Naive B cell (primary cell): ENCODE measurements at places on chromosomes 1 and 21. TPM values are rescaled to one million over a fixed set of nuclear protein-coding genes. Genes with fewer than 3 reads are reported as not detected.

HSD11B1 gene
- not detected for polyA plus RNA-seq

CIART gene
- not detected for polyA plus RNA-seq

TTC22 gene
- not detected for polyA plus RNA-seq

APCS gene
- polyA plus RNA-seq: not detected

CFHR1 gene
- not detected for polyA plus RNA-seq

PCBP3 gene
- polyA plus RNA-seq: 0.60 TPM

GRCh38 chr1:244112041-244112440 is 61.0 kb downstream of the ZBTB18 start:
- DNase-seq: no peak
- H3K4me3 ChIP-seq: no peak overlapping the region
- peaks cover 10% of the 10 kb centered on the region for H3K4me1 ChIP-seq
- no peak overlapping the region for H3K27ac ChIP-seq
- H3K36me3 ChIP-seq: no peaks in the 10 kb centered on the region
- H3K27me3 ChIP-seq: peaks cover 9% of the 10 kb centered on the region

GRCh38 chr1:69673321-69673720 is 105.6 kb downstream of the LRRC7 start:
- no peaks in the 10 kb centered on the region for H3K36me3 ChIP-seq
- no peak for DNase-seq
- no peaks in the 10 kb centered on the region for H3K4me1 ChIP-seq
- no peak overlapping the region for H3K4me3 ChIP-seq
- H3K27me3 ChIP-seq: no peaks in the 10 kb centered on the region

DNA sequence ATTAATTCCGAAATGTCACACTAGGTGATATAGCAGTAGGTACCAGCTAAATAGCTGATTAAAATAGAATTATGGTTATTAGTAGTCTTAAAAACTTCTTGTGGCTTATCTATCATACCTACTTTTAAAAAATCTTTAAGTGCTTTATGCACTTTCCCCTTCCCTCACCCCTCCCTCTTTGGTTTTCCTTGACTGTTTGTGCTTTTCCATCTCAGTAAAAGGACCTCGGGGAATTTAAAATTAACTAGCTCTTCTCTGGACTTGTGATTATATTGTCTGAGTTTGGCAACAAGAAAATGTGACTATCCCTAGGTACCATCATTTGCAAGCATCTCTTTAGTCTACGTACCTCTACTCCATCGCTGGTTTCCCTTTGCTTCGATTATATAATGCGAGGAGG is 11.2 kb downstream of the COX20 start:
- H3K4me3 ChIP-seq: no peak overlapping the region
- peaks cover 8% of the 10 kb centered on the region for H3K36me3 ChIP-seq
- no peak for DNase-seq
- H3K27ac ChIP-seq: peak overlapping the region; percentile 53
- H3K27me3 ChIP-seq: no peaks in the 10 kb centered on the region
- peaks cover 7% of the 10 kb centered on the region for H3K4me1 ChIP-seq

GRCh38 chr1:211091867-211092266 is 42.1 kb downstream of the KCNH1 start:
- no peaks in the 10 kb centered on the region for H3K36me3 ChIP-seq
- no peak for DNase-seq
- H3K27ac ChIP-seq: no peak overlapping the region
- H3K27me3 ChIP-seq: peaks cover 20% of the 10 kb centered on the region
- H3K4me3 ChIP-seq: no peak overlapping the region

- no peak for DNase-seq
- no peaks in the 10 kb centered on the region for H3K27me3 ChIP-seq
- peaks cover 10% of the 10 kb centered on the region for H3K4me1 ChIP-seq
- no peak overlapping the region for H3K27ac ChIP-seq
- H3K4me3 ChIP-seq: no peak overlapping the region
These were observed 25.3 kb downstream of the GABPA start for GRCh38 chr21:25760061-25760460.

GRCh38 chr1:184114818-184115398 is 63.4 kb downstream of the TSEN15 start:
- H3K27me3 ChIP-seq: no peaks in the 10 kb centered on the region
- peaks cover 7% of the 10 kb centered on the region for H3K36me3 ChIP-seq
- no peak overlapping the region for H3K27ac ChIP-seq
- no peak overlapping the region for H3K4me3 ChIP-seq

DNA sequence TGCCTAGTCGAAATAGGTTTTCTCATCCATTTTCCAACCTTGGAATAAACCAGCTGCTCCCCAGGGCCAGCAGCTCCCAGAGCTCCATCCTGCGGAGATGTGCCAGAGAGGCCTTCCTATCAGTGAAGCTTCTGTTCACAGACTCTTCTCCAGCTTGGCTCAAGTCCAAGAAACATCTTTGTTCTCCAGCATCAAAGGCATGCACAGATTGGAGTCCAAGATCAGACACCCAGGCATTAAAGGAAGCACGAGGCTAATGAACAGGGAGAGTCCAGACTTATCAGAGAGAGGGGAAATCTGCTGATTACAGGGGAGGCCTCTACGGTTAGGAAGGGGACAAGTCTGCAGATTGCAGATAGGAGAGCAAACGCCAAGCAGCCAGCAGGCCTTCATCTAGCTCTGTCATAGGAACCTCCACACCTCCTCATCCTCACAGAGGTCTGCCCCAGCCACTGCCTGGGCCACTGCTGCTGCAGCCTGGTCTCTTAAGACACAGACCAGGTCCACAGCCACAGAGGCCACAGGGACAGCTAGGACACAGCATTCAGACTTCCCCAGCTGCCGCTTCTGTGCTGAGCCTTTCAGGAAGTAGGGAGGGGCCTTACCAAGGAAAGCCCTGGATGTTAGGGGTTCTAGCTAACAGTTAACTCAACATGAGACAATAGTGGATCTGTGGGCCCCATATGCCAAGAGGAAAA is 3.4 kb downstream of the PRR9 start:
- H3K4me3 ChIP-seq: no peak overlapping the region
- H3K4me1 ChIP-seq: peaks cover 4% of the 10 kb centered on the region
- no peak for DNase-seq
- H3K27ac ChIP-seq: no peak overlapping the region
- H3K27me3 ChIP-seq: peaks cover 36% of the 10 kb centered on the region
- H3K36me3 ChIP-seq: no peaks in the 10 kb centered on the region

- H3K27ac ChIP-seq: no peak overlapping the region
- H3K27me3 ChIP-seq: peaks cover 5% of the 10 kb centered on the region
- no peak for DNase-seq
- no peaks in the 10 kb centered on the region for H3K36me3 ChIP-seq
- H3K4me1 ChIP-seq: no peaks in the 10 kb centered on the region
These were observed 13.7 kb downstream of the PODN start for GRCh38 chr1:53075761-53076163.

DNA sequence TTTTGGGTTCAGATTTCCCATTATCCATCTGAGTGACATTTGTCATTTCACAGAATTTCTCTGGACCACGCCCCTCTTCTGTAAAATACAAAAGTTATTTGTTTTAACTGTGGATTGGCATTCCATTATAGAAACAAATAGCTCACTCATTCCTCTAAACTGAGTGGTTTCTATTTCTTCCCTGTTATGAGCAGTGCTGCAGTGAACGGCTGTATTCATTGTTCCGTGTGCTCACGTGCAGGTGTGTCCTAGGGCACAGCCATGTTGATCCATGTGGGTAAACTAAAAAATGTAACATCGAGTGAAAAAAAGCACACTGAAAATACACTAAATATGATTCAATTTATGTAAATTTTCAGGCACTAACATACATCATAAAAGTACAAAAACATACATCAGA is 27.0 kb upstream of the IL12RB2 start:
- H3K27ac ChIP-seq: no peak overlapping the region
- no peak overlapping the region for H3K4me3 ChIP-seq
- H3K4me1 ChIP-seq: no peaks in the 10 kb centered on the region
- DNase-seq: no peak
- no peaks in the 10 kb centered on the region for H3K36me3 ChIP-seq
- no peaks in the 10 kb centered on the region for H3K27me3 ChIP-seq

GRCh38 chr1:153358691-153358975 is 979 bp downstream of the S100A9 start:
- peaks cover 21% of the 10 kb centered on the region for H3K4me1 ChIP-seq
- H3K36me3 ChIP-seq: no peaks in the 10 kb centered on the region

DNA sequence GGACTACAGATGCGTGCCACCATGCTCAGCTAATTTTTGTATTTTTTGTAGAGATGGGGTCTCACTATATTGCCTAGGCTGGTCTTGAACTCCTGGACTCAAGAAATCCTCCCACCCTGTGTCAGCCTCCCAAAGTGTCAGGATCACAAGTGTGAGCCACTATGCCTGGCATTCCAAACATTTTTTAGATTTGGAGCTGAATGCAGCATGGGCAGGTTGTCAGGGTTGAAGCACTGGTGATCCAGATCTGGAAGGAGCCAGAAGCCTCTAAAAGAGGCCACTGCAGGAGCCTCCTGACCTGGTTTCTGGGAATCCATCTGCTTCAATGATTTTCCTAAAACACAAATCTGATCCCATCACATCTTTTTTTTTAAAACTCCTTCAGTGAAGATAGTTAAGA is 1.8 kb upstream of the CTPS1 start:
- DNase-seq: no peak
- peaks cover 24% of the 10 kb centered on the region for H3K4me1 ChIP-seq
- no peak overlapping the region for H3K27ac ChIP-seq
- no peaks in the 10 kb centered on the region for H3K27me3 ChIP-seq

- no peaks in the 10 kb centered on the region for H3K4me1 ChIP-seq
- no peaks in the 10 kb centered on the region for H3K36me3 ChIP-seq
- DNase-seq: no peak
- no peaks in the 10 kb centered on the region for H3K27me3 ChIP-seq
- H3K27ac ChIP-seq: no peak overlapping the region
- H3K4me3 ChIP-seq: no peak overlapping the region
These were observed 17.6 kb downstream of the MTFR1L start for GRCh38 chr1:25837262-25837875.

DNA sequence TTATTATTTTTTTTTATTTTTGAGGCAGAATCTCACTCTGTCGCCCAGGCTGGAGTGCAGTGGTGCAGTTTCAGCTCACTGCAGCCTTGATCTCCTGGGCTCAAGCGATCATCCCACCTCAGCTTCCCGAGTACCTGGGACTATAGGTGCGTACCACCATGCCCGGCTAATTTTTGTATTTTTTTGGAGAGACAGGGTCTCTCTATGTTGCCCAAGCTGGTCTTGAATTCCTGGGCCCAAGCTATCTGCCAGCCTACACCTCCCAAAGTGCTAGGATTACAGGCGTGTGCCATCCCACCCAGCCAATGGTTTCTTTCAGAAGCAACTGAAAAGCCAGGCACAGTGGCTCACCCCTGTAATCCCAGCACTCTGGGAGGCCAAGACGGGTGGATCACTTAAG is 2.3 kb downstream of the KRTCAP2 start:
- H3K36me3 ChIP-seq: peaks cover 9% of the 10 kb centered on the region
- no peak overlapping the region for H3K27ac ChIP-seq
- no peaks in the 10 kb centered on the region for H3K27me3 ChIP-seq
- peaks cover 53% of the 10 kb centered on the region for H3K4me1 ChIP-seq
- H3K4me3 ChIP-seq: no peak overlapping the region
- no peak for DNase-seq

GRCh38 chr1:25621876-25622275 is 5.3 kb downstream of the MAN1C1 start:
- peaks cover 54% of the 10 kb centered on the region for H3K27me3 ChIP-seq
- H3K4me3 ChIP-seq: no peak overlapping the region

GRCh38 chr1:26743426-26744059 is 44.2 kb upstream of the PIGV start:
- no peaks in the 10 kb centered on the region for H3K27me3 ChIP-seq
- H3K4me3 ChIP-seq: peak overlapping the region; percentile 89
- DNase-seq: no peak
- H3K27ac ChIP-seq: peak overlapping the region; percentile 97
- peaks cover 99% of the 10 kb centered on the region for H3K4me1 ChIP-seq
- peaks cover 22% of the 10 kb centered on the region for H3K36me3 ChIP-seq

DNA sequence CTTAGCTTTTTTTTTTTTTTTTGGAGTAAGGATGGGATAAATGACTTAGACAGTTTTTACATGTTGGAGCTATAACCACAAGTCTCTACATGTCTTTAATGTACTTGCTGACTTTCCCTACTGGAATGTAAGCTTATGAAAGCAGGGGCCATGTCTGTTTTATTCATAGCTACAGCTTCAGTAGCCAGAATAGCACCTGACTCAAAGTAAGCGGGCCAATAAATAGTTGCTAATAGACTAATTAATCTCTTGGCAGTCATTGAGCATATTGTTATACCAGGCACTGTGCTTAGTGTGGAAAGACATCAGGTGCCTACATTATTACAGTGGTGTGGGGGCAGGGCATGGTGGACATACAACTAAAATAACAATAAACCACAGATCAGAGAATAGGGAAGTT is 84.4 kb upstream of the HOOK1 start:
- no peak overlapping the region for H3K4me3 ChIP-seq
- DNase-seq: no peak
- no peaks in the 10 kb centered on the region for H3K27me3 ChIP-seq
- peaks cover 7% of the 10 kb centered on the region for H3K36me3 ChIP-seq
- H3K27ac ChIP-seq: no peak overlapping the region
- H3K4me1 ChIP-seq: no peaks in the 10 kb centered on the region

DNA sequence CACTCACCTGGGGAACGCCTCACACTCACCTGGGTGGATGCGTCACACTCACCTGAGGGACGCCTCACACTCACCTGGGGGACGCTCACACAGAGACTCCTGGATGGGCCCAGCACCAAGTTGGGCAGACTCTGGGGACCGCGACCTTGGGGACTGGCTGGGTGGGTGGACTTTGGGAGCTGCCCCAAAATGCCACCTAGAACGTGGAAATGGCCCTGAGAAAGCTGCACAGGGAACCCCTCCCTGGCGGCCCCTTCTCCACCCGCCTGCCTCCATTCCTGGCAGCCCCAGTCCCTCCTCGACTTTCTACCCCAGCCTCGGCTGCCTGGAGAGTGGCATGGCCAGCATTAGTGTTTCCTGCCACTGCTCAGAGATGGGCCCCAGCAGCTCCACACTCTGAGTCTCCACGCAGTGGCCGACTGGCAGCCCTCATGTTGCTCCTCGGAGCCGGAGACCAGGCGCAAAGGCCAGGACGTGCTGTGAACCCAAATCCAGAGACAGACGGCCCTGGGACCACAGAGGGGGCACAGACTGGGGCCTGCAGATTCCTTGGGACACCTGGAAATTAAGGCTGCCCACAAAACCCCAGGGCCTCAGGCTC is 46.5 kb upstream of the ACTRT2 start:
- no peak for DNase-seq
- H3K27ac ChIP-seq: no peak overlapping the region
- H3K27me3 ChIP-seq: peaks cover 16% of the 10 kb centered on the region
- H3K36me3 ChIP-seq: no peaks in the 10 kb centered on the region

DNA sequence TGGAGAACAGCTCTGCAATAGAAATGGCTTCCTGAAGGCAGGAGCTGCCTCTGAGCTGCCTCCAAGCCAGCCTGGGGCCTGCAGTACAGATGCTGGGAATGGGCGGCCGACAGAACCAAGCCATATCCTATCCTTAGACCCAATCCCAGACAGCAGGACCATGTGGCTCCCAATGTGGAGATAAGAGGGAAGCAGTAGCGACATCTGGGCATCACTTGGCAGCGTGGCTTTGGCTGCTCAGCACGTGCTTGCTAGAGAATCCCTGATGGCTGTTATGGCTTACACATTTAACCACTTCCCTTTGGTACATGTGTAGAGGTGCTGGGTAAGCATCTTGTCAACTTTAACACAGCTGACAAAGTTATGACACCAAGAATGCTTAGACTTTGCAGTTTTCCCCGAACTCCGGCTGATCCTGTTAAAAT is 87.7 kb downstream of the MAN1C1 start:
- peaks cover 4% of the 10 kb centered on the region for H3K27me3 ChIP-seq
- no peak overlapping the region for H3K4me3 ChIP-seq
- H3K4me1 ChIP-seq: no peaks in the 10 kb centered on the region
